ENCODE measurements at places on chromosomes 6 and 20.

DNA sequence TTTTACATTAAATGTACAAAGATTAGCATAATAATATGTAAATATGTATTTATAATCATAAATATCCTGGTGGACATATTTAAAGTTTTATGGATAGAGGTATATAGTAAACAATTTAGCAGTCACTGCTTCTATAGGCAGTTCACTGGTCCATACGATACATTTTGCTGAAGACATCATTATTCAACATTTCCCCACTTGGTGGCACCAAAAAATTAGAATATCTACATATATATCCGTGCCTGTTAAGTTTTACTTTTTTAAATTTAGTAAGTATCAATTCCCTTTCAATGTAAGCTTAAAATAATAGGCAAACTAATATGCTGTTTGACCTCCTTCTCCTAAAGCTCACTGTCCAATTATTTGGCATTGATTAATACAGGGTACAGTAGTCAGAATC, 64.2 kb downstream of the LMBRD1 start:
- peak; percentile 28 for DNase-seq

DNA sequence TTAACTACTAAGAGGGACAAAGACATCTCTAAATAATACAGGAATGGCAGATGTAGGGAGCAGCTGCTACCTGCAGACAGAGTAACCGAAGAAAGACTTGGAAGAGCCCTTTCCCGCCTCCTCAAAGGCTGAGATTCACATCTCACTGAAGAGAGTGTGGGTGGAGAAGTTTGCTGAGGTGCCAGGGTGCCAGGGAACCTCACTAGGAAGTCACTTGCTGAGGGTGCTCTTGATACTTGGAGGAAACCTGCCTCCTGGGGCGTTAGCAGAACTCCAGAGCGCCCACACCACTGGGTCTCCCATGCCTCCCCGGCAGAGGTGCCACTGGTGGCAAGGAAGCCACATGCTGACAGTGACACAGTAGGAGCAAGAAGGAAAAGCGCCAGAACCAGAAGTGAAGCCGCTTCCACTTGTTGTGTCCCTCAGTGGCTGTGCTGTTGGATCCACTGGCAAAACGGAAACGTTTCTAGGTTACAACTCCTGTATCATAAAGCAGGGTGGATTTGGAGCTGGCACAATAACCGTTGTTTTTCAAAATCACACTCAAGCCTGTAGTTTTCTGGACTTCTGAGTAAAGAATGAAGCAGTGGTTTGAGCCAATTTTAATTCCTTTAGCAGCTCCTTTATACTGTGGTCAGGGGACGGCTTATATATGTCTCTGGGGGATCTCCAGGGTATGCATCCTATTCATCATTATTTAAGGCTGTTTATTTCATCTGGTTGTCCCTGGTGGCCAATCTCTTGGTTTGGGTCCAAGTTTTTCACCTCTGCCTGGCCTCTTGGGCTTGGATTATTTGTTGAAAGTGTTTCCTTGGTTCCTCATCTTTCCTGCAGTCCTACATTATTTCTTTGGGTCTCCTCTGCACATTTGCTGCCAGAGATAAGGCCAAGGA, 64.5 kb downstream of the CDC5L start:
- DNase-seq: no peak

GRCh38 chr6:169024047-169024660, 229.5 kb downstream of the THBS2 start:
- no peak for DNase-seq

- DNase-seq: peak; percentile 67
Measured at GRCh38 chr6:26331218-26332073, 33.6 kb upstream of the BTN3A2 start.

GRCh38 chr6:8400663-8401062, 34.7 kb downstream of the SLC35B3 start:
- no peak for DNase-seq

DNA sequence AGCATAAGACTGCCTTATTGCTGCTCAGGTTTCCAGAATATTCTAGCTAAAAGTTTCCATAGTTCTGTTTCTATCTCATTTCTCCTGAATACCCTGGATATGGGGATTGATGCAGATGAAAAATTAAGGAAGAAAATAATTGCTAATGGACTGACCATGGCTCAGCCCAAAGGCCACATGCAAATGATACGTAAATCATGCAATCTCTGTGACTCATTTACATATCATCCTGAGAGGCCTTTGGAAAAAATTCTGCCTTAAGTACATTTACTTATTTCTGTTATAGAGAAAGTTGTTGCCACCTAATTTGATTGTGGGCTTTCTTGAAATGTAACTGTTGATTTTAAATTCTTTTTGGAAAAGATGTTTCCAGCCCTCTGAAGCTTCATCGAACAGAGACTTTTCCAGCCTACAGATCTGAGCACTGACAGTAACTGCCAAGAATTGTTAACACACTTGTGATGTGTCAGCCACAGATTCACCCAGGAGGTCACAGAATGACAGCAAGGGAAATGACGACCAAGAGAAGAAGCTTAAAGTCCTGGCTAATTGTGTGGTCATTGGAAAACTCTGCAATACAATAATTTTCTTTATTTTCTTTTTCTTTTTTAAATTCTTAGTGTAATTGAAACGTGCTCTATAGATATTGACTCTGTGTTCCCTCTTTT, 174.8 kb downstream of the DOK5 start:
- no peak for DNase-seq

- no peak for DNase-seq
Measured at GRCh38 chr6:52843605-52844004, 3.0 kb upstream of the GSTA5 start.

DNA sequence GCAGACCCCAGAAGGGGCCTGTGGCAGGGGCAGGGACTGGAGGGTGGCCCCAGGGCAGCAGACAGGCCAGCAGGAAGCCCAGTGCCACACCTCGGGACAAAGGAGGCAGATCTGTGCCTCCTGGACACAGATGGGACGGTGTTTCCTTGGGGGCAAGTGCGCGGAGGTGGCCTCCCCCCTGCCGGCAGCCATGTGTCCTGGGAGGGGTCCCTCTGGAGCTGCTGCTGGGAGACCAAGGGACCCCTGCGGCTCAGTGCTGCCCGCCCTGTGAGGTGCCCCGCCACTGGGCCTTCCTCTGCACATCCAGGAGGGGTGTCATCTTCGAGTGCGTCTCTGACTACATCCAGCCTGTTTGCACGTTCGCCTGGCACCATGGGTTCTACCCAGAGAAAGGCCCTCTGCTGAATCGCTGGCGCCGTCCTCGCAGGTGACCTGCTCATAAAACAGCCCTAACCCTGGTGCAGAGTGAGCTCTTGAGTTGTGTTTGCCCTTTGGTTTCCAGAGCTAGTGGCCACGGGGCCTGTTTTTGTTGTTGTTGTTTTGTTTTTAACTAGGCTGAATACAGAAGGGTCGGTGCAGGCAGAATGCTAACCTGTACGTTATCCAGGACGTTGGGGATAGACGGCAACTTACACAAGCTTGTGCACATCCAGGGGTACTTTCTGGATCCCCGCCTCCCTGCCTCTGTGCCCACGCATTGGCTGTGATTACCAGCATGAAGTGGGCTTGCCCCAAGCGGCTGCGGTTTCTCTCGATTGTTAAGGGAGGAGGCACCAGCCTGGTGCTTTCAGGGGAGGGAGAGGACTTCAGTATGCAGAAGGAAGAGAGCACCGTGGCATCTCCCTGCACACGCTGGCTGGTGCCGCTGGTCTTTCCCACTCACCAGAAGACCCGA, 1.3 kb upstream of the KCNQ2 start:
- peak; percentile 37 for DNase-seq

DNA sequence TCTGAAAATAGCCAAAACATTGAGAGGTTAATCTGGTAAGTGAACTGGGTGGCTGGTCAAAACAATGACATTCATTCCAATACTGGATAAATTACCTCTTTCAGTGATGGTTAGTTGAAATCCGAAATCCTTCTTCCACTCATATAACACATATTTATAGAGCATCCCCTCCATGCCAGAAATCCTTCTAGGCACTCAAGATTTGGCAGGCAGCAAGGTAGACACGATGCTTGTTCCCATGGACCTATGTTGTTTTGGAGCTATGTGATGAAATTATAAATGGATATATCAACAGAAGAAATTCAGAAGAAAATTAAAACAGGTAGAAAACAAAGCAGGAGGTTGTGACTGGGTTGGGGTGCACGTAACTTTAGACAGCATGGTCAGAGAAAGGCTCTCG, 26.3 kb upstream of the SNRPB2 start:
- DNase-seq: no peak

GRCh38 chr6:116596815-116597214, 19.5 kb upstream of the RSPH4A start:
- peak; percentile 30 for DNase-seq

DNA sequence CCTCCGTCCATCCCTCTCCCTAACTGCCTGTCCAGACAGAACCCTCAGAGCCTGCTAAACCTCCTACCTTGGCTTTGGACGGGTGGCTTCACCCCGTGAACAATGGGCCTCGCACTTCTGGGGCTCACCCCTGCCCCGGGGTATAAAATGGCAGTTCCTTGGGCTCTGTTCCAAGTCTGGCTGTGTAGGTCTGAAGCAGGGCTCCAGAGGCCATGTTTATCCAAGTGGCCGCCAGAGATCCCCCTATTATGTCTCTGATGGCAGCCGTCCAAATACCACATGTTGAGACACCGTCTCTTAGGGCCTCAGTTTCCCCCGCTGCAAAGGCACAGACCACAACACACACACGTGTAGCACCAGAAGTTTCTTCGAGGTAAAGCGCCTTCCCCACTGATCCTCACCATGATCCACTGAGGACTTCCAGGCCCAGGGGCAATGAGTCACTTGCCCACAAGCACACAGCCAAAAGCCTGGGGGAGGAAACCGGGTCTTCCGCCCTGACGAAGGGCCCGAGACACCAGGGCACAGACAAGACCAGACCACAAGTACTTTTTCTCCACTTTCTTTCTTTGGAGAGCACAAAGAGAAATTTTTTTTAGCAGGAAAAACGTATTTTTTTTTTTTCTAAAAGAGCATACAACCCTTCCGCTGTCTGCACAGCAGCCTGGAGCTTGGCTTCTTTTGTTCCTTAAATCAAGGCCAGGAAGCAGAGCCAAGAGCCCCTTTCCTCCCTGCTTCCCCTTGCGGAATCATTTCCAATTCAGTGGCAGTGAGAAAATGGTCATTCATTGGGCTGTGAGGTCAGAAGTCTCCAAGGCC, 11.8 kb downstream of the CPNE5 start:
- peak; percentile 97 for DNase-seq

GRCh38 chr6:26183581-26184366, 96.5 kb downstream of the HFE start:
- peak; percentile 93 for DNase-seq

DNA sequence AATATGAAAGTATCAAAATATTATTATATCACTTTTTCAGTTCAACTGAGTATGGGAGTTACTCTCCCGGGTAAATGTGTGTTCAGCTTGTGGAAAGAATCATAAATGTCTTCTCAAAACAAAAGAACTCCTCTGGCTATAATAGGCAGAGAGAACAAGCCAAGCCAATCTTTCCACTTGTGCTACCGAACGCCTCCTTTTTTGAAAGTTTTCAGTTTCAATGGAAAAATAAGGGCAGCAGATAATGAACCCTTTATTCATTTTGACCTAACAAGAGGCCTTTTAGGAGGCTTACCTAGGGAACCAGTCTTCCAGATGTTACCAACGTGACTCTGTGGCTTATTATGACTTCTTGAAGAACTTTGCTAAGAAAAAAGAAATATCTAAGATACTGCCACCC, 67.5 kb downstream of the PDE7B start:
- no peak for DNase-seq

- DNase-seq: no peak
Measured at GRCh38 chr6:37486121-37486839, 13.4 kb downstream of the CCDC167 start.

DNA sequence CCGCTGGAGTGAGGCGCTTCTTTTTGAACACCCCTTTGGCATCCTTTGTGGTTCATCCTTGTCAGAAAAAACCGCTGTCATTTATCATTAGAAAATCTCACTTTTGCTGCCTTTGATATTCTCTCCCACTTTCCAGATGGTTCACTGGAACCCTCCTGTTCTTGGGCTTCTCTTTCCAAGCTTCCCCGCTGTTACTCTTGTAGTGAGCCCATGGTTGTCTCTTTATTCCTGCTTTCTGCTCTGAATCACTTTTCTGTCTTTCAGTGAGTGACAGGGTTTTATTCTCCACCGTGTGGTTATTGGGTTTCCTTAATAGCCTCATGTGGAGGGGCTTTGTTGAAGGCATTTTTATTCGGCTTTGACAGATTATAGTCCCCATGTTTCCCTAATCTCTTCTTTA, 117.0 kb downstream of the FARS2 start:
- no peak for DNase-seq

DNA sequence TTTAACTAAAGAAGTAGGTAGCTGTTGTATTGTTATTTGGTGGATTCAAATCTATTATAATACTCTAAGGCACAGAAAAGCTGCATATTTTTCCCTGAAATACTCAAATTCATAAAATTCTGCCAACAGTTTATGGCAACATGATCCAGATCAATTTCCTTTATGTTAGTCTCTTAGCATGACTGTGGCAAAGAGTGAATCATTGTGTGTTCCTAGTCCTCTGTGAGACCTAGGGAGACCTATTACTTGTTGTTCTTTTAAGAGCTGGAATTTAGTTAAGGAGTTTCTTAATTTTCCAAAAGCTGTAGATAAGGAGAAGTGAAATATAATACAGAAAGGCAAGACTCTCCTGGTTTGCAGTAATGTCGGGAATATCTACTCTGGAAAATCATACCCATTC, 149.6 kb downstream of the RIMS1 start:
- DNase-seq: no peak

DNA sequence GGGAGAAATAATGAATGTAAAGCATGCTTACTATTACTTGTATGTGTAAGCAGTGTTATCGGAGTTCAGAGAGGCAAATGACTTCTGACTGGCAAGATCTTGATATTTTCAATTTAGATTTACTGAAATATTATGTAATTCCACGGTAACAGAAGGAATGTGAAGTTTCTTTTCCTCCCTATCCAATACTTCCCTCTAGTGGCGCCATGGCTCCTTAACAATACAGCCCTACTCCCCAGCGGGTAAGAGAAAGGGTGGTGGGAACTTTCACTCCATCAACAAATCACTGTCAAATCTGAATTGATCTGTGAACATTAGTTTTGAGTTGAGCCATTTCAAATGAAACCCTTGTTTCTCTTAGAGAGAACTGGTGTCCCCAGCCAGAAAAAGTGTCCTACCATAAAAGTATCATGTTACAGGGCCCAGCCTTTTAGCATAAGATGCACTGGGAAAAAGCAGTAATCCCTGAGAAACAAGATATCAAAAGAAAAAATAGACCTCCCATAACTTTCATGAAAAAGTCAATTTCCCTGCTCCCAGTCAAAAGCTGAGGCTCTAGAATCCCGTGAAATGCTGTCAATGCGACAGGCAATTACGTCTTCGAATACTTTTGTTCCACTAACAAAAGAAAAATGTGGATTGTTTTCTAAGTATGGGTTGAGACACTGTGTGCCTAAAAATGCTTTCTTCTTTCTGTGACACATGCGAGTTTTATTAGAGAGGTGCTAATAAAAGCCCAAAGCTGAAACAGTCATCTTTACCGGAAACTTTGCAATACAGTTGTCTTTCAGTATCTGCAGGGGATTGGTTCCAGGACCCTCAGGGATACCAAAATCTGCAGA, 12.9 kb downstream of the COX7A2 start:
- DNase-seq: peak; percentile 46

GRCh38 chr6:1091900-1092299, 220.0 kb upstream of the FOXQ1 start:
- DNase-seq: peak; percentile 53

- no peak for DNase-seq
Measured at GRCh38 chr6:165557674-165558073, 105.4 kb downstream of the PDE10A start.
